Trophoblast cell (in vitro differentiated cells and primary cell): ENCODE measurements at places on chromosomes 16 and 17.

- peak; percentile 36 for DNase-seq
Measured at GRCh38 chr17:43524945-43525575, 21.1 kb downstream of the ETV4 start.

DNA sequence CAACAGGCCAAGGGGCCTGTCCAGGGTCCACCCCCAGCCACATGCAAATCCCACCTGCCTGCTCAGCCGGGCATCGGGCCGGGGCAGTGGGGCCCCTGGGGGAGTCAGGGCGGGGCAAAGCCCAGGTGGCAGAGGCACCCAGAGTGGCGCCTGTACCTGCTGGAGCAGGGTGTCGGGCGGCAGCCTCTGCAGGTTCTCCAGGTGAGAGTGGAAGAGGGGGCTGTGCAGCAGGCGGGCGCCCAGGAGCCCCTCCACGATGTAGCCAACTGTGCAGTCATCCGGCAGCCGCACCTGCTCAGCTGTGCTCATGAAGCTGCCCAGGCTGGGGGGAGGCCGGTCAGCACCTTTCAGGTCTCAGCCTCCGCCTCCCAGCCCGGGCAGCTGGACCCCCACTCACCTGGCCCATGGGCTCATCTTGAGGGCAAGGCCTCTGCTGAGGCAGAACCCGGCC is 2.1 kb downstream of the RFNG start:
- no peak for DNase-seq

DNA sequence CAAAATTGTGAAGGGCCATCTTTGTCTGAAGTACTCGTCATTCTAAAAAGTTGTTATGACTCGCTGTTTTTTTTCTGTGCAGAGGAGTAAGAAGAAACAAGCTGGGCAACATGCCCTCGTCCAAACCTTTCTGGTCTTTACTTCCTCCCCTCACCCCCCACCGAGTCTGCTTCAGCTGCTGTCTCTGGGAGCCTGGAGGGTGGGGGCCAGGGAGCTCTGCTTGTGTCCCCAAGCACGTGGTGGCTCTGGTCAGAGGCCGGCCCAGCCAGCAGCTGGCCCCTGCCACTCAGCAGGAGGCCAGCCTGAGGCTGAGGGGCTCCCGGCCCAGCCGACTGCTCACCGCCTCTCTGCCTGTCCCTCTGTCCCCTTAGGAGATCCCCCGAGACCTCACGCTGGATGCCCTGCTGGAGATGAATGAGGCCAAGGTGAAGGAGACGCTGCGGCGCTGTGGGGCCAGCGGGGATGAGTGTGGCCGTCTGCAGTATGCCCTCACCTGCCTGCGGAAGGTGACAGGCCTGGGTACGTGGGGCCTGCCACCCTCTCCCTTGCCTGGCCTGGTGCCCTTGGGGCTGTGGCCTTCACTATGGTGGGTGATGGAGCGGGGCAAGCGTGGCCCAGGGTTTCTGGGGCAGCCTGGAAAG is 53.7 kb upstream of the LGALS9 start:
- DNase-seq: peak; percentile 86

- peak; percentile 53 for DNase-seq
Measured at GRCh38 chr17:35167666-35168065, 20.0 kb downstream of the UNC45B start.

DNA sequence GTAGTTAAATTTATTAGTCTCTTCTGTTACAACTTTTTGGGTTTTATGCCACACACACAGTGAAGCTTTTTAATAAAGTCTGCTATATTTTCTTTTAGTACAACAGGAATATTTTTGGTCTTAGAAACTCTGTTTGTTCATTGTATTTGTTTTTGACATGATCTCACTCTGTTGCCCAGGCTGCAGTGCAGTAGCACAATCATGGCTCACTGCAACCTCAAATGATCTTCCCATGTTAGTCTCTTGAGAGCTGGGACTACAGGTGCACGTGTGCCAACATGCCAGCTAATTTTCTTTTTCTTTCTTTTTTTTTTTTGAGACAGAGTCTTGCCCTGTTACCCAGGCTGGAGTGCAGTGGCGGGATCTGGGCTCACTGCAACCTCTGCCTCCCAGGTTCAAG is 27.1 kb downstream of the PPM1D start:
- no peak for DNase-seq

GRCh38 chr16:69105501-69106361 is at the start of gene HAS3:
TSS of gene HAS3 (plus strand) at chr16:69105653. CDS start at chr16:69109396, 3,743 bp downstream.
- peak; percentile 71 for DNase-seq

GRCh38 chr17:17387498-17388362 is 84.6 kb downstream of the NT5M start:
- peak; percentile 58 for DNase-seq

DNA sequence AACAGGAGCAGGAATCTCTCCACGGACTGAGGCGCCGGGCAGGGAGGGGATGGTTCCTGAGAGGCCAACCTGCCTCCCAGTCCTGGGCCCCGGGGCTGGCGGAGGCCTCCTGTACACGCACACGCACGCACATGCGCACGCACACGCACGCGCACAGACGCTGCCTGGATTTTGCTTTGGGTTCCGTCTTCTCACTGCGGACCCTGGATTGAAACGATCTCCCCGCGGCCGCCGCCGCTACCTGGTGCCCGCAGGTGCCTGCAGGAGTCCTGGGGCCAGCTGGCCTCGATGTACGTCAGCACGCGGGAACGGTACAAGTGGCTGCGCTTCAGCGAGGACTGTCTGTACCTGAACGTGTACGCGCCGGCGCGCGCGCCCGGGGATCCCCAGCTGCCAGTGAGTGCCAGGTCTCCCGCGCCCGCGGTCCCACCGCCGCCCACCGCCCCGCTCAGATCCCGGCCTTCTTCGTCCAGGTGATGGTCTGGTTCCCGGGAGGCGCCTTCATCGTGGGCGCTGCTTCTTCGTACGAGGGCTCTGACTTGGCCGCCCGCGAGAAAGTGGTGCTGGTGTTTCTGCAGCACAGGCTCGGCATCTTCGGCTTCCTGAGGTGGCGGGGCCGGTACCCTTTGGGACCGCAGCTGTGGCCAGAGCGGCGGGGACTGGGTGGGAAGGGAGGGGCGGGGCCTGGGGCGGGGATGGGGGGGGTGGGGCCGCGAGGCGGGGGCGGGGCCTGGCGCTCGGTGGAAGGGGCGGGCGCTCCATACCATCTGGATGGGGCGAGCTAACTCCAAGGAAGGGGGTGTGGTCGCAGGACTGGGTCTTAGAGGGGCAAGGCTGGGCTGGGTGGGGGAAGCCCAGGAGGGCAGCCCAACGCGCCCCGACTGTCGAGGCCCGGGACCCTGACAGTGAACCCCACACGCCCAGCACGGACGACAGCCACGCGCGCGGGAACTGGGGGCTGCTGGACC is 12.3 kb downstream of the CES4A start:
- peak; percentile 81 for DNase-seq

- DNase-seq: no peak
Measured at GRCh38 chr16:67853670-67854069, 6.2 kb upstream of the CENPT start.

DNA sequence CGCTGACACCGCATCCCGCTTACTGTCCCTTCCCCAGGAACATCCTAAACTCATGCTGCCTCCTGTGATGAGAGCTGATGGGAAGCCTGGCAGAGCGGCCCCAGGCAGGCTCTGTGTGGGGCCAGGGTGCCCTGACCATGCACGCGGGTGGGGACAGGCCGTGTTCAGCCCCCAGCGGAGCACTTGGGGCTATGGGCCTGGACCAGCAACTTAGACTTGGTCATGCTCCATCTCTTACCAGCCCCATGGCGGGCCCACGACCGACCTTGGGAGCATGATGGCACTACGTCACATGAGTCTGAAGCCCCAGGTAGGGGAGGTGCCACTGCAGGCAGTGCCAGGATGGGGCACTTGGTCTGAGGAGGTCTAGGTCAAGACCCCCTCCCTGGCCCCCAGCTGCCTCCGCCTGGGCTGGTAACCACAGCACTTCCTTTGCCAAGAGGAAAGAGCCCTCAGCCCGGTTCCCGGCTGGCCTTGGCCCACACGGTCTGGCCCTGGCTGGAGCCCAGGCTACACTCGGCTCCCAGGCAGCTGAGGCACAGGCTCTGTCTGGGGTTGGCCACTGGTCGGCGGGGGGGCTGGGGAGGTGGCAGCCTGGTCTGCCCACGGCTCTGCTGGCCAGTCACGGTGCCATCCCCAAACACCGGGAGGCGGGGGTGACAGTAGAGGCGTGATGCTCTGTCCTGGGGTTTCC is 25.7 kb downstream of the BAHCC1 start:
- DNase-seq: no peak

GRCh38 chr16:87464691-87465300 is 28.0 kb downstream of the ZCCHC14 start:
- peak; percentile 91 for DNase-seq

DNA sequence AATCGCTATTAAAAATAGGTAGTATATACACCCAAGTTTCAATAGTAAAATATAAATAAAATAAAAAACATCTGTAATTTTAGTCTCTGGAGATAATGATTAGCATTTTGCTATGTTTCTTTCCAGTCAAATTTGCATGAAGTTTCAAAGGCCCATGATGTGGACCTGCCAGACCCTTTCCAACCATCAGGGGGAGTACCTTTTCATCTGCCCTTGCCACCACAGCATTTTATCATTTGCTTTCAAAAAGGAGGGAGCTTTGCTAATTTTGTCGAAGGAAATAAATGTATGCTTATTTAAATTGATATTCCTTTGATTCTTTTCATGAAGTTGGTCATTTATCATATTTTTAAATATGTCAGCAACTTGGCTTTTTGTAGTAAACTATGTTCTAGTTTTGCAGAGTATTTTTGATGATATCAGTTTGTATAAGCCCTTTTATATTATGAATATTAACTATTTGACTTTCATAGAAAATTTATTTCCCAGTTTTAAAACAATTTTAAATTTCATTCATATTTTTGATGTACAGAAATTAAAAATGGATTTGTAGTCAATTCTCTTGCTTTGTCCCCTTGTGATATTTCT is 115.2 kb upstream of the NETO2 start:
- DNase-seq: no peak

DNA sequence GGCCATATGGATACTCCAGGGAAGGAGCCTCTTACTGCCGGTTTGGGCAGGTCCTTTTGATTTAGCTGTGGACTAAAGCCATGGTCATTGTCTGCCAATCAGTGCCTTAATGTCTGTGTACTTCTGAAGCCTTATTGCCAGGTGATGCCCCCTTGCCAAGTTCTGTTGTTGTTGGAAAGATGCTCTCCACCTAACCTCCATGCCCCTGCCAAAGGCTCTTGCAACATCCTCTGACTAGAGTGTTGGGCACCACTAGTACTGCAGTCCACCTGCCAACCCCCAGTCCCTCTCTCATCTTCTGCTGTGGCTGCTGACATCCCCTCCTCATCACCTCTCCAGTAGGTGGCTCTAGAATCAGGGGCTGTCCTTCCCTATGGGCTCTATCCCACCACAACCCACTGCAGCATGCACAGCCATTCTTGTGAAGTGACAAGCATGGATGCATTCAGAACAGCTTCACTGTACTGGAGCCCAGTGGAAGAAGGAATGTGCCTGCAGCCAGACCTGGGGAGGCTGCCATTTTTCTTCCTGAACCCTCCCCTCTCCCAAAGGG is 375.3 kb upstream of the CDH5 start:
- no peak for DNase-seq

DNA sequence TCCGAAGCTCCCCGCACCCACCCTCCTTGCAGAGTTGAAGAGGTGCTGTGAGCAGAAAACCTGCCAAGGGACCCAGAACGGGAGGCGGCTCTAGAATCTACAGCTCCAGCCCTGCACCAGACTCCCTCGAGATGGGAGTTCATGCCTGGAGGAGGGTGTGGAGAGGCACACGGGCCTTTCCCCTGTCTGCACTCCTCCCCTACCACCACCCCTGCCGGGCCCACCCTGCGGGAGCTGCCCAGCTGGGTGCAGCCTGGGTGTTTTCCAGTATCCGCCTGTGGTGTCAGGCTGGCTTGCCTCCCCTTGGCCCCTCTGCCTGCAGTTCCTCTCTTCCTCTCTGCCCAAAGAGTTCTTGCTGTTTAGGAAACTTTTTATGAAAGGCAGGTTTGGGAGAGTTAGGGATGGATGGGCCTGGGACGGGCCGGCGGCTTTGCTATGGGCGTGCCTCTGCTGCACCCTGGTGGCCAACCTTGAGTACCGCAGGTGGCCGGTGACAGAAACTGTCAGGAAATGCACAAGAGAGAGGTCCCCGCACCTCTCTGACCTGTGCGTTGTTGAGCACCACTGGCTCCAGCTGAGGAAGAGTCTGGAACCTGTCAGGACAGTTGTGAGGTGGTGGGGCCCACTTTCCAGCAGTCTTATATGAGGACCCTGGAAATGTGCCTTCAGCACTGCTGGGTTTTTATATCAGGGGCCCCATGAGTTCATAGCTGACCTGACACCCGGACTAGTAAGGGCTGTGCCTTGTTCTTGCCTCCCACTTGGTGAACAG is 354.1 kb downstream of the SEC14L1 start:
- peak; percentile 68 for DNase-seq

GRCh38 chr16:89095491-89095951 is 1.9 kb downstream of the ACSF3 start:
- no peak for DNase-seq

DNA sequence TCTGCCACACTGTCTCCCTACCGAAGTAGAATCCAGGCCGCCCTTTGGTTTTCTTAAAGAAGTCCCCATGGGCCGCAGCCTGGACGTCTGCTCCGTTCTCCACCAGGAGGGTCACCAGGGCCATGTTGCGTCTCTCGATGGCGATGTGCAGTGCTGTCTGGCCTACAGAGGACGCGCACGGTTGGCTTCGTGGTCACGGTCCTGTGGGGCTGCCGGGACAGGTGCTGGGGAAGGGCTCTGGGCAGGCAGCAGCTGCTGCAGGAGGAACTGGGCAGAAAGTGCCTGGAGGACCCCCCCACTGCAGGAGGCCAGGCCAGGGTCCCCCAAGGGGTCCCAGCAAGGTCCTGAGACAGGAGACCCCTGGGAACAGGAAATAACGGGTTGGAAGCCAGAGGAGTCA is 19.0 kb downstream of the TRPV1 start:
- DNase-seq: no peak

DNA sequence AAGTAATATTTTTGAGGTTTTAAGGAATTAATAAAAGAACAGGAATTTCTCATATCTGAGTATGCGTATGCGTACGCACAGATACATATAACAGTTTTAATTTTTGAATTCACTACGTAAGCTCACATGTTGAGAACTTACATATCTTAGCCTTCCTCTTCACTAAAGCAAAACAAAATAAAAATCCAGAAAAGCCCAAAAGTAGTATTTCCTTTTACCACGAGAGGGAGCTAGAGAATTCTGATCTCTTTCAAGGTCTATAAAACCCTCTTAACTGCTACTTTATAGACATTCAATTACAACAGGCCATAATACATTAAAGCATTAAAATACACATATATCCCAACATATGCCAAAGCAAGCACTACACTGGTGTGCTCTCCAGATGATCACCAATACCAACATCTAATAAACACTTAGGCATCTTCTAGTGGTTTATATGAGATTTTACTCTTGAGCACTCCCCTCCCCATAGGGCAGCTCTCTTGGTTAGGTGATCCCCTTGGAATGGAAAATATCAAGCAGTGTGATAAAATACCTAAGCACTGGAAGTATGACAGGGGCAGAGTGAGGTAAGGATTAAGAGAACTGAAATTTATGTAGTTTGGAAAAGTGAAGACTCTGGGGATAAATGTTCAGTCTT is 94.0 kb downstream of the SKAP1 start:
- no peak for DNase-seq
